ENCODE measurements at places on chromosomes 7 and 10.

GRCh38 chr7:120215654-120216053 is 57.3 kb upstream of the KCND2 start:
- DNase-seq = no peak

DNA sequence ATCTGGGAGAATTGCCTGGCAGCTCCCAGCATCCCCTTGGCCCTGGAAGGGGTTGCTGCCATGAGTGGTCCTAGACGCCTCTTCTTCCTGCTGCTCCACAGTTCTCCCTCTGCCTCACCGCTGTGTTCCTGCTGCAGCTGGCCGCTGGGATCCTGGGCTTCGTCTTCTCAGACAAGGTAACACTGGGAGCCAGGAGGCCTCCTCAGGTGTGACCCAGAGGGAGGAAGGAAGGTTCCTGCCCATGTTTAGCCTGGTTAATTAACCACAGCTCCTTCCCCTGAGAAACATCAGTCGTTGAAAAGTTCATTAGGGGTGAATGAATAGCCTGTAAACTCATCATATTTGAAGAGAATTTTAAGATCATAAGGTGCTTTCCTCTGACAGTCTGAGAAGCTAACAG is 18.2 kb downstream of the TSPAN33 start:
- no peak for DNase-seq

DNA sequence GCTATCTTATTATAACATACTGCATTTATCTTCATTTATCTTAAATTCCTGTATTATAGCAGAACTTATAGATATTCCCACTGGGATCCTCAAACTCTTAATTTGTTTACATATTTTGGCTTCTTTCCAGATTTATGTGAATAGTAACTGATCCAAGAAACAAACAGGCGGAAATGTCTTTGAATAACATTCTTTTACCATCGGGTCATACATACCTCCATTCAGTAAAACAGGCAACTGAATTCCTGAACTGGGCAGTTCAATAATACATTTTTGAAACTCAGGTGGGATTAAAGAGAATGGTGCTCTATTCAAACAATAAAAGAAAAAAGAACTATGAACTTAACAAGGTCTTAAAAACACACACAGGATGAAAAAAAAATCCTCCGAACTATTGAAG is 337.4 kb downstream of the CRPPA start:
- DNase-seq = no peak

DNA sequence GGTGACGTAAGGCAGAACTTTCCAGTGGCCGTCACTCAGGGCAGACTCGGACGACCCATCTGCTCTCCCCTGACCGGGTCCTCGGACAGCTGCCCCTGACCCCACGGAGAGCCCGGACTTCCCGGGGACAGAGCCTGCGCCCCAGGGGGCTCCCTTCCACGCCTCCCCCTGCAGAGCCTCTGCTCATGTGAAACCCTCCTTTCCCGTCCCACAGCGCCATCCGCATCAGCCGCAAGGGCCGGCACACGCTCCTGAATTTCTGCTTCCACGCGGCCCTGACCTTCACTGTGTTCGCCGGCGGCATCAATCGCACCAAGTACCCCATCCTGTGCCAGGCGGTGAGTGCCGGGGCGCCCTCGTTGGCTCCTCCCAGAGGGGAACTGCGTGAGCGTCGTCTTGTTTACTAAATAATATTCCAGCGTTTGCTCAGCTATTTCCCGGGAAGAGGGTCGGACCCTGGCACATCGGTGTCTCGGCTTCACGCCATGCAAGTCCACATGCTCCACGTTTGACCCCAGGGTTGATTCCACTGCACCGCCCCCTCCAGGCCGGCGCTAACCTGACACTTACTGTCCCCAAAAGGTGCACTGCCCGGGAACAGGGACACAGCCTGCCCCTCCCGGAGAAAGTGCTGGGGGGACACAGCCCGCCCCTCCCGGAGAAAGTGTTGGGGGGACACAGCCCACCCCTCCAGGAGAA is 10.9 kb downstream of the ADGRA1 start:
- no peak for DNase-seq

GRCh38 chr10:11018432-11018841 is 765 bp downstream of the CELF2 start:
- no peak for DNase-seq

DNA sequence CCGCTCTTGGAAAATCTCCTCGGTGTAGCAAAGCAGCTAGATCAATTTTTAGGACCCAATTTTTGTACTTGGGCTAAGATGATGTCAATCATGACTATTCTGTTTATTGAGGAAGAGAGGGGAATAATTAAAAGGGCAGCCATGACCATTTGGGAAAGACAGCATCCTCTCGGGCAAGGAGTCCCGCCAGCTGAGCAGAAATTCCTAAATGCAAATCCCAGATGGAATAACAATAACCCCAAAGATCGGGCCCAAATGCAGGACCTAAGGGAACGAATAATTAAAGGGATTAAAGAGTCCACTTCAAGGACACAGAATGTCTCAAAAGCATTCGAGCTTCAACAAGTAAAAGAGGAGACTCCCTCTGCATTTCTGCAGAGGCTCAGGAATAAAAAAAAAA is 18.7 kb downstream of the COL17A1 start:
- no peak for DNase-seq

- no peak for DNase-seq
Observed at GRCh38 chr10:84783386-84783785, 455.0 kb downstream of the CCSER2 start.

- DNase-seq = no peak
Observed at GRCh38 chr7:39824456-39825200, 125.4 kb upstream of the CDK13 start.

- DNase-seq = no peak
Observed at GRCh38 chr10:52772623-52773022, at the start of gene MBL2. TSS of gene MBL2 (minus strand) at chr10:52772784. CDS start at chr10:52771635, 1,149 bp downstream.

- DNase-seq = no peak
Observed at GRCh38 chr7:4168541-4168940, 513.6 kb upstream of the FOXK1 start.

GRCh38 chr10:1968257-1969033 is 231.1 kb upstream of the ADARB2 start:
- no peak for DNase-seq

- DNase-seq = no peak
Observed at GRCh38 chr10:116803451-116804249, 45.6 kb upstream of the ENO4 start.

DNA sequence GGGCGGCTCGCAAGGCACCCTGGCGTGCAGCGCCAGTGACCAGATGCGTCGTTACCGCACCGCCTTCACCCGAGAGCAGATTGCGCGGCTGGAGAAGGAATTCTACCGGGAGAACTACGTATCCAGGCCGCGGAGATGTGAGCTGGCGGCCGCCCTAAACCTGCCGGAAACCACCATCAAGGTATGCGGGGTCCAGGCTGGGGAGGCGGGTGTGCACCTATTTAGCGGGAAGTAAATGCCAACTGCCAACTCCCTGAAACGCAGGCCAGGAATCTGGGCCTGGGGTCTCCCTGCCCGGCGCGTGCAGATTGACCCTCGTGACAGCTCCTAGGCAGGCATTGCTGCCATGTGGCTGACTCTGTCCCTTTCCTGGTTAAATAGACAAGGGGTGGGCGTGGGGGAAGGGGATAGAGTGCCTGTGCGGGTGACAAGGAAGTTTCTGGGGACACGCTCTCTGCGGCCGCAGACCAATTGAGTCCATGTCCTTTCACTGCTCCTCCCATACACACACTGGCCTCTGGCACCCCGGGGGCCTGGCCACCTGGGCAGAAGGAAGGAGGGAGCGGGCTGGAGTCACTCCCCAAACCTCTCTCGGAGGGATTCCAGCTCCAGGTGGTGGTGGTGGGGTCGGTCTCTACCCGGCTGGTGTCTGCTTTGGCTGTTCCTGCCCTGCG is 2.7 kb downstream of the EVX1 start:
- no peak for DNase-seq

- no peak for DNase-seq
Observed at GRCh38 chr7:104136981-104137380, 70.8 kb downstream of the ORC5 start.

- DNase-seq = no peak
Observed at GRCh38 chr10:89679986-89680385, 21.4 kb upstream of the KIF20B start.

GRCh38 chr7:127628445-127628844 is 10.5 kb upstream of the PAX4 start:
- DNase-seq = no peak

DNA sequence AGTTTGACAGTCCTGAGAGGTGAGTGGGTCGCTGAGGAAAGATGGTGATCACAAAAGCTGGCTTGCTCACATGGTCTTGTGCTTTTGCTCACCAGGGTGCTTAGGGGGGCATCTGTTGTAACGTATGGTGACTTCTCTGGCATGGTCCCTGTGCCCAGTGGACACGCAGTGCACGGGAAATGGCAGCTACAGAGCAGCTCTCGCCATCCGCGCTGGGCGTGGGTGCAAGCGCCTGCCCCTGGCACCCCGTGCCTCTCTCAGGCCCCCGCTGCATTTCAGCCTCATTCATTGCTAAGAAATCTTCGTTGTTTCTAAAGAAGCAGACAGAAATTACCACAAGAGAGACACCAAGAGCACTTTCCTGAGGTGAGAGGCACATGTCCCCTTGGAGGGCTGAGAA is 101.2 kb downstream of the FANK1 start:
- DNase-seq = no peak

DNA sequence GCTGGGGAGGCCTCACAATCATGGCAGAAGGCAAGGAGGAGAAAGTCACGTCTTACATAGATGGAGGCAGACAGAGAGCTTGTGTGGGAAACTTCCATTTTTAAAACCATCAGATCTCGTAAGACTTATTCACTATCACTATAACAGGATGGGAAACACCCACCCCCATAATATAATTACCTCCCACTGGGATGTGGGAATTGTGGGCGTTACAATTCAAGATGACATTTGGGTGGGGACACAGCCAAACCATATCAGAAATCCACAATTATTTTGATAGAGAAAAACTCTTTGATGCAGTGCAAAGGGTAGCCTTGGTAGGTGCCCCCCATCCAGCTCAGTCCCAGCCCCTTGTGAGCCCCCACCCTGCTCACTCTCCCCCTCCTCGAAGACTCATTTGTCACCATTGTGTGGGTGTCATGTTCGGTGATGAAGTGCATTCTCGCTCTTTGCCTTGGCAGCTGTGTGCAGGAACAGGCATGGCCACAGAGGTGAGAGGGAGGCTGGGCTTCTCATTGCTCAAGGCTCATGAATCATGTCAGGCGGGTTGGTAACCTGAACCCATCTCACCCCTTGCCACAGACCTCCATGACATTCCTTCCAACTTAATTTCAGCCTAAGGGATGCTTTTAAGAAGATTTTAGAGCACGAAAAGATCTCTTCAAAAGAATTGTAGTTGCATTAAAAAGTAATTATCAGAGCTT is 75.9 kb downstream of the BUB3 start:
- no peak for DNase-seq

GRCh38 chr7:2720024-2720423 is 32.0 kb downstream of the AMZ1 start:
- no peak for DNase-seq

DNA sequence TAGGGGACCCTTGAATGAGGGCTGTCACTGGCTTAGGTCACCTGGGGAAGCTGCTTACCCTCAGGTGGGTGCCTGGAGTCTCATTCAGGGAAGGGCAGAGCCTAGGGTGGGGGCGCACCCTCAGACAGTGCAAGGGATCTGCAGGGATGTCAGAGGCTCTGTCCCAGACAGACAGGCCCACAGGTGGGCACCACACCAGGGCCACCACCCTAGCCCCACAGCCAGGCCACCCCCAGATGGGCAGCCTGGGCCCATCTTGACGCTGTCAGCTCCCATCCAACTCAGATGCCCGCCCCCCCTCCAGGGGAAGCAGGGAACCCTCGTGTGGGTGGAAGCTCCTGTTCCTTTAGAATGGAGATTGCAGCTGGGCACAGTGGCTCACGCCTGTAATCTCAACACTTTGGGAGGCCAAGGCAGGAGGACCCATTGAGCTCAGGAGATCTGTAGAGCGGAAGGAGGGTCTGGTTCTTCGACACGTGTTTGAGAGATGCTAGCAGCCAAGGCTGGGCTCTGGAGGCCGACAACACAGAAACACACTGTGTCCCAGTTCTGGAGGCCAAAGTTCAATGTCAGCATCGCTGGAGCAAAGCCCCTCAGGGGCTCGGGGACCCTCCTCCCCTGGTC is 58.5 kb upstream of the DNAJB6 start:
- DNase-seq = no peak

DNA sequence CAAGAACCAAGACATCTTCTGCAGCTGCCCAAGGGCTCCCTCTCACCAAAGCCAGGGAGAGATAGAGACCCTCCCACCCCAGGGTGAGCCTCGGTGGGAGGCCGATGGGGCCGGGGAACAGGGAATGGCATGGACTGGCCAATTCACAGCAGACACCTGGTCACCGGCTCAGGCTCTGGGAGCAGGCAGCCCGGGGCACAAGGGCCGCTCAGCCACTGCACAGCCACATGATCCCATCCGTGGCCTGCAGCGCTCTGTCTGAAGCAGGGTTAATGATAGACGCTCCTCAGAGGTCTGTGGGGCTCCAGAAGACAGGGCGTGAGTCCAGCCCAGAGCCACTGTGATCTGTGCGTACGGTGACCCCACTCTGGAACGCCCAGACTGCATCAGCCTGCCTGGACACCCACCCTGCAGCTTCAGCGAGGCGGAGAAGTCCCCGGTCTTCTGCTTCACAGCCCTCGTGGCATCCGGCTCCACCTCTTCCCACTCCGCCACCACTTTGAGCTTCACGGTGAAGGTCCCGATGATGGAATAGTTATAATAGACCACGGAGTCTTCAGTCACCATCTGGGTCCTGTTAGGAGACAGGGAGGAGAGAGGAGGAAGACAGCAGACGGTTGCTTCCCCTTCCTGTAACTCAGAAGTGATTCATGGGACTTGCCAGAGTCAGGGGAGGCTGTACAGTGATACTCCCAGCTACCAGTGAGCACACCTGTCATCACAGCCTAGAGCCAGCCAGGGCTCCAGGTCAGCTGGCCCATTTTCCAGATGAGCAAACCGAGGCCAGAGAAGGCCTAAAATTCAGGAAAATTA is 14.0 kb downstream of the TMEM130 start:
- DNase-seq = no peak

DNA sequence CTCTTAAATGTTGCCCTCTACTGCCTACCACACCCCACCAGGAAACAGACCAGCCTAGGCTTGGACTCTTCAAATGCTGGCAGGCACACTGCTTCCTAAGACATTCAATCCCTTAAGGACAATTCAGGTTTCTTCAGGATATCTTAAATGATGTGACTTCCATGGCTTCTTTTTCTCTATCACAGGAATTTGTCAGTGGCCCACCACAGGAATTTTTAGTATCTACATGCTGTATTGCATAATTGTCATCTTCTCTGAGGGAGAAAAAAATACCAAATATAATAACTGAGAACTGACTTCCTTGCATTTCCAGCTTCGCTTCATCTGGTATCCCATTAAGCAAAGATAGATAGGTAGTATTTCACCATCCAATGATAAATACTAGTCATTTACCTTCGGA is 129.3 kb downstream of the WNT2 start:
- DNase-seq = no peak

GRCh38 chr7:44284881-44285541 is 40.4 kb downstream of the CAMK2B start:
- DNase-seq = no peak

All from activated CD4-positive, alpha-beta T cell treated with anti-CD3 and anti-CD28 coated beads, Interleukin-2, amount 50 U/mL, for 24 hours (primary cell).